GM23248 (cell line): ENCODE measurements at places on chromosomes 2 and 18. TPM values are rescaled to one million over a fixed set of nuclear protein-coding genes. Genes with fewer than 3 reads are reported as not detected.

KIF1A gene
- 0.05 and 0.22 TPM in 2 replicates for polyA plus RNA-seq

EVX2 gene
- not detected in 2 replicates for polyA plus RNA-seq

POU3F3 gene
- polyA plus RNA-seq: not detected in 2 replicates

CNRIP1 gene
- polyA plus RNA-seq: 38.7 and 41.5 TPM in 2 replicates

DYSF gene
- 0.25 and 0.42 TPM in 2 replicates for polyA plus RNA-seq

GRCh38 chr2:21282515-21282898 lies 158.7 kb downstream of the TDRD15 start:
- H3K36me3 ChIP-seq: no peaks in the 10 kb centered on the region
- no peaks in the 10 kb centered on the region for H3K4me1 ChIP-seq
- H3K4me3 ChIP-seq: no peak overlapping the region
- no peaks in the 10 kb centered on the region for H3K27me3 ChIP-seq

DNA sequence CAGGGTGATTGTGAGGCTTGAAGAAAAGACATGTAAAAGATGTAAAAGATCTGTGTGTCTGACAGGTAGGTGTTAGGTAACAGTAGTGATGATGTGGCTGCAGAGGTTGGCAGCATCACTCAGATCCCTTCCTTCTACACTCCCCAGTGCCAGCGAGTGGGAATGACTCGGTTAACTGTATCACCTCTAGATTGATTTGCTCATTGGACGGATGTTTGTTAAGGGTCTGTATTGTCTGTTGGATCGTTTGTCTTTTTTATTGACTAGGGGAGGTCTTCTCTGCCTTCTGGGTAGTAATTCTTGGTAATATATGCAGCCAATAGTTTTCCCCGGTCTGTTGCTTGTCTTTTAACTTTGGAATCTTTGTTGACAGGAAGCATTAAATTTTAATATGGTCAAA lies 44.8 kb upstream of the CNGA3 start:
- no peaks in the 10 kb centered on the region for H3K4me1 ChIP-seq
- H3K36me3 ChIP-seq: no peaks in the 10 kb centered on the region
- no peaks in the 10 kb centered on the region; the same call in 1 of the 2 replicates for H3K27me3 ChIP-seq
- no peak overlapping the region for H3K4me3 ChIP-seq

DNA sequence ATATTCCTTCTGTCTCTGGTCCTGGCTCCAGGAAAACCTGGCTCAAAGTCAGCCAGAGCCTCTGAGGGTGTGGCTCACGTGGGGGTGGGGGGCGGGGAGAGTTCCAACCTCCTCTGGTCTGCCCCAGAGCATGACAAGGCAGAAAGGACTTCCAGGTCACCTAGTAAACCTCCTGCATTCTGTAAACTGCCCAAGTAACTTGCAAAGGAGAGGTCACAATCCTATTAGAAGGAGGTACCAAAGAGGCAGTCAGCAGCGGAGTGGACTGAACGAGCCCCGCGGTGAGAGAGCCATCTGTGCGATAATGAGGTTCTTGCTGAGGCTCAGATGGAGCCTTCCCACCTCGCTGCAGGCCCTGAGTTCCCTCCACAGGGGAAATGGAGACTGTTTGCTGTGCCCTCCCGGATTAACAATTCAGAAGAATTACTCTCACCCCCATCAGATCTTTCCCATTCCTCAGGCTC lies 58.9 kb upstream of the GATA6 start:
- H3K36me3 ChIP-seq: no peaks in the 10 kb centered on the region
- H3K27me3 ChIP-seq: peaks cover 26% of the 10 kb centered on the region
- H3K4me1 ChIP-seq: no peaks in the 10 kb centered on the region
- no peak overlapping the region for H3K27ac ChIP-seq

- H3K4me3 ChIP-seq: no peak overlapping the region
- no peaks in the 10 kb centered on the region for H3K4me1 ChIP-seq
- no peak overlapping the region for H3K27ac ChIP-seq
- no peaks in the 10 kb centered on the region for H3K36me3 ChIP-seq
Observed at GRCh38 chr2:101946372-101947039, 45.3 kb upstream of the IL1R2 start.

DNA sequence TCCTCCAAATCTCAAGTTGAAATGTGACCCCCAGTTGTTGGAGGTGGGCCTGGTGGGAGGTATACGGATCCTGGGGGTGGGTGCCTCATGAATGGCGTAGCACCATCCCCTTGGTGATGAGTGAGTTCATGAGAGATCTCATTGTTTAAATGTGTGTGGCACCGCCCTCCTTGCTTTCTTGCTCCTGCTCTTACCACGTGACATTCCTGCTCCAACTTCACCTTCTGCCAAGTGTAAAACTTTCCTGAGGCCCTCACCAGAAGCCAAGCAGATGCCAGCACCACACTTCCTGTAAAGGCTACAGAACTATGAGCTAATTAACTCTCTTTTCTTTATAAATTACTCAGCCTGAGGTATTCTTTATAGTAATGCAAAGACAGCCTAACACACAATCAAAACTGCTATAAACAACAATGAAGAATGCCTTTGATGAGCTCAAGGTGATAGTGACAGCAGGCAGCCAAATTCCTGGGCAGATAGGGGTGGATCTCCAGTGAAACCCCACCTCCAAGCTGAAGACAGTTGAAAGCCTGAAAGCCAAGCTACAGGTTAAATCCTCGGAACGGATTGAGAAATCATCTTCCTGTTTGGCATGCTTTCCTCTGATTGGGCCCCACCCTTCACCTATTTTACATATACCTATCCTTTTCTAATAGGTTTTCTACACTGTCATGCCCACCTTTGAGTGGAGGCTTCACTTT lies 26.9 kb downstream of the MCEE start:
- no peak overlapping the region for H3K4me3 ChIP-seq
- peaks cover 6% of the 10 kb centered on the region for H3K4me1 ChIP-seq
- no peak for DNase-seq
- no peak overlapping the region for H3K27ac ChIP-seq
- H3K27me3 ChIP-seq: no peaks in the 10 kb centered on the region

- peaks cover 24% of the 10 kb centered on the region for H3K4me1 ChIP-seq
- peak; percentile 42 for DNase-seq
- 0 out of 2 replicates have a peak, but pooled peaks cover 9% of the 10 kb centered on the region for H3K36me3 ChIP-seq
Observed at GRCh38 chr2:135052997-135053474, 944 bp downstream of the RAB3GAP1 start.

- H3K4me3 ChIP-seq: no peak overlapping the region
- peaks cover 40% of the 10 kb centered on the region for H3K4me1 ChIP-seq
- DNase-seq: peak; percentile 48
- no peaks in the 10 kb centered on the region for H3K27me3 ChIP-seq
- H3K27ac ChIP-seq: peak overlapping the region; percentile 22
Observed at GRCh38 chr2:196166876-196167275, 4.5 kb downstream of the STK17B start.

DNA sequence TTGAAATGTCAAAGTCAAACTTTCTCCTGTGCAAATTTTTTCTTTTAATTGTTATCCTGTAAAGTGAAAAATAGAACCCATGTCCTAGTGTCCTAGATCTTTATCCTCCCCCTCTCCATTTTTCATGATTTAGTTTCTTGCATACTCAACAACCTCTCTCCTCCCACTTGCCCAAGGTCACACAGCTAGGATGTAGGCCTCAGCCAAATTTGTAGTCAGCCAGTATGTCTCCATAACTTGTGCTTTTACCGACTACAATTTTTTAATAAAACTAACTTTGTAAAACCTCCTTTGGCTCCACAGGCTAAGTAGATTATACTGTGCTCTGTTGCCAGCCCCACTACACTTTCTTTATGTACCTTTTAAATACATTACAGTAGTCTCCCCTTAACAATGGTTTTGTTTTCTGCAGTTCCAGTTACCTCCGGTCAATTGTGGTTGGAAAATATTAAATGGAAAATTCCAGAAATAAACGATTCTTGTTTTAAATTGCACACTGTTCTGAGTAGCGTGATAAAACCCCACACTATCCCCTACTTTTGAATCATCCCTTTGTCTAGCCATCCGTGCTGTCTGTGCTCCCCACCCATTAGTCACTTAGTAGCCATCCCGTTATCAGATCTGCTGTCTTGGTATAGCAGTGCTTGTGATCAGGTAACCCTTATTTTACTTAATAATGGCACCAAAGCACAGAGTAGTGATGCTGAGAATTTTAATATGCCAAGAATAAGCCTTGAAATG lies 22.8 kb downstream of the GULP1 start:
- H3K4me1 ChIP-seq: no peaks in the 10 kb centered on the region
- no peak overlapping the region for H3K27ac ChIP-seq
- H3K4me3 ChIP-seq: no peak overlapping the region

DNA sequence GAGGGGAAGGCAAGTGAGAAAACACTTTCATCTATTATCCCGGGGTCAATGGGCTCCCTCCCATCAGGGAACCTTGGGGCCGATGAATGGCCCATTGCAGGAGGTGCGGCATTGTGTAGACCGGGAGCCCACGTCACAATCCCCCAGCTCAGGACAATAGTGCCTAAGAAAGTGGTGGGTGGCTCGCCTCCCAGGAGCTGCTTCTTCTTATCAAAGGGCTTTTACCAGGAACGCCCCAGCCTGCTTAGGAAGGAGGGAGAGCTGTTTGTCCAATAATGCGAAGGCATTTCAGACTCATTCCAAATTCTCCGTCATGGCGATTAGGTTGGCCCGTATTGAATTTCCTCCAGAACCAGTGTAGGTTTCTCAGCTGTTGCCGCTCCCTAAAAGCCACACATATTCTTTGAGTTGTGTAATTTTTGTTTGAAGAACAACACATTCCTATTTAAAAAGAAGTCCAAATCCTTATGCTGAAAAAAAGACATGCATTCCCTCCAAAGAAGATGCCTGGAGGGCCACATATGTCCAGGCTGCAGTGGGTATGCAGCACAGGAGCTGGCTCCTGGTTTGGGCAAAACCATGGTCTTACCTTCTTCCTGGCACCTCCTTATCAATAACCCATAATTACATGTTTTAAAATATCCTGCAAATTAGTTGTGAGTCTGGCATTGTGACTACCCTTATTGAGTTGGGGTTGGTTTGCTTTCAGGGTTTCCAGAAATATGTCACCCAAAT lies 264.7 kb downstream of the MYCN start:
- no peak overlapping the region for H3K4me3 ChIP-seq
- H3K4me1 ChIP-seq: no peaks in the 10 kb centered on the region
- no peak overlapping the region for H3K27ac ChIP-seq
- H3K36me3 ChIP-seq: no peaks in the 10 kb centered on the region
- no peaks in the 10 kb centered on the region for H3K27me3 ChIP-seq
- DNase-seq: no peak

DNA sequence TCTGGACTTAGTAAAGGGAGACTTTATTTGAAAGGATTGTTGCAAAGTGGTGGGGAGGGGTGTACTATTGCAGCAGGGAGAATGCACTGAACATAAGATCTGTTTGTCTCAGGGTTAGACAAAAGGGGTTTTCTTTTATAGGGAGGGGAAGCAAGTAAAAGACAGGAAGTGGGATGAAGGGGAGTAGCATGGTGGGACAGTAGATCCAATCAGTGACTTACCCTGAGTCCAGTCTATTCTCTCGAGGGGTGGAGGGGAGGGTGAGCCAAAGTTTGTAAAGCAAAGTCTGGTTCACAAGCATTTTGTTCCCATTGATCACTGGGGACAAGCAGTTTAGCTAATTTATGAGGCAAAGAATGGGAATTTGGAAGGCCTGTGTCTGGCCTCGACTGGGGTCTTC lies 35.0 kb upstream of the CYP27C1 start:
- DNase-seq: no peak
- H3K27ac ChIP-seq: no peak overlapping the region
- H3K27me3 ChIP-seq: no peaks in the 10 kb centered on the region
- H3K4me1 ChIP-seq: peaks cover 14% of the 10 kb centered on the region

GRCh38 chr2:237441605-237442274 lies 27.8 kb upstream of the COL6A3 start:
- H3K36me3 ChIP-seq: no peaks in the 10 kb centered on the region
- H3K27ac ChIP-seq: peak overlapping the region; percentile 94
- peak; percentile 92 for DNase-seq
- H3K4me3 ChIP-seq: no peak overlapping the region
- H3K4me1 ChIP-seq: peaks cover 19% of the 10 kb centered on the region

DNA sequence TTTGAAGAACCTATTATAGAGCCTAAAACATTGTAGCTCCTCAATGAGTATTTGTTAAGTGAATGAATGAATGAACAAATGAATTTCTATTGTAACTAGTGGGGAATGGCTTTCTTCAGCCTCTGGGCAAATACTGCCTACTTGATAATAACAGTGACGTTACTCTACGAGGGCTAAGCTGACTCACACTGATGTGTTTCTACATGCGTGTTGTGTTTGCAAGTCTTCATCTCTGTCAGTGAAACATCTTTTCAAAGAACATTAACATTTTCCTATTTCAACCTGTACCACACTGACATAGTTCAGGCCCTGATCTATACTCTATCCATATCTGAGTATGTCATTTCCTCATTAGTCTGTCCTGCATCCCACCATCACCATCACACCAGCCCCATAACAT lies 319.9 kb upstream of the ACVR2A start:
- H3K36me3 ChIP-seq: no peaks in the 10 kb centered on the region
- no peak overlapping the region for H3K4me3 ChIP-seq
- H3K4me1 ChIP-seq: no peaks in the 10 kb centered on the region
- DNase-seq: no peak
- no peak overlapping the region for H3K27ac ChIP-seq

DNA sequence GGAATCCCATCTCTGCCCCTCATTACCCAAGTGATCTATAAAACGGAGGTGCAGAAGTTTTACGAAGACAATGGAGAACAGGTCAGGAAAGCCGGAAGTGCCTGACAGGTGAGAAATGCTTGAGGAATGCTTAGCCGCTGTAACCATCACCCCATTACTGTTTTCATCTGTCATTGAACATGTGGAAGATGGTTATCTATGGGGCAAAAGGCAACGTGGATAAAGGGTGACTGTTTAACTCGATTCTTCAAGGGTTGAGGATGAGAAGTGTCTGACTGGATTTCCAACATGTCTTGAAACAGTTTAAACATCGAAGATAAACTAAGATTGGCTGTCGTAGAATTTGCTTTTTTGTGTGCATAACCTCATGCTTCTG lies 17.3 kb downstream of the HK2 start:
- peaks cover 12% of the 10 kb centered on the region; the same call in 1 of the 2 replicates for H3K36me3 ChIP-seq
- H3K27me3 ChIP-seq: no peaks in the 10 kb centered on the region
- H3K27ac ChIP-seq: peak overlapping the region; percentile 56

DNA sequence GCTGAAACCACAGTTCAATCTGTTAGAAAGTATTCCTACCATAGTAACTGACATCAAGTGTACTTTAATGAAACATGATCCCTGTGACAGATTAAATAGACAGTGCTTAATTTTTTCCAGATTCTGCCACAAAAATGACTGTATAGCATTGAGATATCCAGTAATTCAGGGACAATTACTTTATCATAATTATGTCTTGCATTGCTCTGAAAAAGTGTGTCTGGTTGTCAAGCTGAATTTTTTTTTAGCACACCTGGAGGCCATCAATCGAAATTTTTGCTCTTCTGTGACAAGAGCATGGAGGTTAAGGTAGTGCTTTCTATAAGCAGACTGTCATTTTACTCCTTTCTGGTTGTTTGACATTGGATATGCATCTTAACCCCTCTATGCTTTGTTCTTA lies 1083.8 kb upstream of the NRXN1 start:
- DNase-seq: no peak
- H3K4me1 ChIP-seq: no peaks in the 10 kb centered on the region
- no peak overlapping the region for H3K27ac ChIP-seq
- no peaks in the 10 kb centered on the region for H3K36me3 ChIP-seq
- H3K4me3 ChIP-seq: no peak overlapping the region

DNA sequence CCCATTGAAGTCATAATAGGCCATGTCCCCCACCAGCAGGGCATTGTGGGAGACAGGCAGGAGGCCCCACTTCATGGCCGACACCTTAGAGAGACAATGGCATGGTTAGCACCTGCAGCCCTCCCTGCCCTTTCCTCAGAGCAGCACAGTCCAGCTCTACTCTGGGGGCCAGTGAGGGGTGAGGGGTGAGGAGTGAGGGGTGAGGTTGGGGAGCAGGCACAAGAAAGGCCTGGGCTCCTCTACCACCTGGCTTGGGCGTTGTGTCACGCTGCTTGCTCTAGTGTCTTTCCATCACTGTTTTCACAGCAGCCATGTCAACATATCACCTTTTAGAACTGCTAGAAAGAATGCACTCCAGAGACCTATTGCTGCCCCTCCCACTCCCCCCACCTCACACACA lies 77.2 kb downstream of the ADD2 start:
- no peak overlapping the region for H3K4me3 ChIP-seq
- no peak for DNase-seq
- no peaks in the 10 kb centered on the region for H3K36me3 ChIP-seq
- peaks cover 4% of the 10 kb centered on the region; the same call in 1 of the 2 replicates for H3K4me1 ChIP-seq
- peaks cover 4% of the 10 kb centered on the region; the same call in 1 of the 2 replicates for H3K27me3 ChIP-seq
